ENCODE measurements at places on chromosomes 16 and 17.

GRCh38 chr16:77998350-77999023, 23.9 kb upstream of the CLEC3A start:
- DNase-seq: no peak

GRCh38 chr17:19664136-19664820, 15.7 kb downstream of the ALDH3A2 start:
- DNase-seq: no peak

- DNase-seq: no peak
Observed at GRCh38 chr17:40540448-40540847, 24.8 kb downstream of the CCR7 start.

GRCh38 chr16:30378236-30379157, 3.9 kb downstream of the SEPTIN1 start:
- peak; percentile 92 for DNase-seq

DNA sequence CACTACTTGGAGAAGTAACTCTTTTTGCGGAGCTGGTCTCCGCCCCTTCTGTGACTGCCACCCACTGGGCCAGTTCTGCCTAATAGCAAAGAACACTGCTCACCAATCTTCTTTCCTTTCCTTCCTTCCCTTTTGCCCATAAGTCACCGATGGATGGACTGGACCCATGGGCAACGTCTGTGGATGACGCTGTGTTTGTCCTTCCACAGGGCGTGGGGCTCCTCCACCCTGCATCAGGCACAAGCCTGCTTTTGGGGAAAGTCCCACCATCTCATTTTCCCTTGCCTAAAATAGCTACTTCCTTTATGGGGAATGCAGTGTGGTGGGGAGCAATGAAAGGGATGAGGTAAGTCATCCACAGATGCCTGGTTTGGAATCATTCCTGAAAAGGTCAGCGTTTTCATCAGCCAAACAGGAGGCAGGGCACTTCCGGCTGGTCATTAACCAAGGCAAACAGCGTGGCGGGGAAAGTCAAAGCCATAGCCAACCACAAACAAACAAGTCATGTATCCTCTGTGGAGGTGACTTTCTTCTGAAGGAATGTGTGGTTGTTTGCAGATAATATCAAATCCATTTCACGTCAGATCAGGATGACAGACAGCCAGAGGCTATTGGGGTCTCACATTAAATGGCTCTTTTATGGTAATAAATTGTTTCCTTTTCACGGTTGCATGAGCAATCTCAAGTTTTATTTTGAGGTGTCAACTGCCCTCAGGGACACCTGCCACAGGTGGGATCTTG, 30.7 kb upstream of the MED9 start:
- no peak for DNase-seq

DNA sequence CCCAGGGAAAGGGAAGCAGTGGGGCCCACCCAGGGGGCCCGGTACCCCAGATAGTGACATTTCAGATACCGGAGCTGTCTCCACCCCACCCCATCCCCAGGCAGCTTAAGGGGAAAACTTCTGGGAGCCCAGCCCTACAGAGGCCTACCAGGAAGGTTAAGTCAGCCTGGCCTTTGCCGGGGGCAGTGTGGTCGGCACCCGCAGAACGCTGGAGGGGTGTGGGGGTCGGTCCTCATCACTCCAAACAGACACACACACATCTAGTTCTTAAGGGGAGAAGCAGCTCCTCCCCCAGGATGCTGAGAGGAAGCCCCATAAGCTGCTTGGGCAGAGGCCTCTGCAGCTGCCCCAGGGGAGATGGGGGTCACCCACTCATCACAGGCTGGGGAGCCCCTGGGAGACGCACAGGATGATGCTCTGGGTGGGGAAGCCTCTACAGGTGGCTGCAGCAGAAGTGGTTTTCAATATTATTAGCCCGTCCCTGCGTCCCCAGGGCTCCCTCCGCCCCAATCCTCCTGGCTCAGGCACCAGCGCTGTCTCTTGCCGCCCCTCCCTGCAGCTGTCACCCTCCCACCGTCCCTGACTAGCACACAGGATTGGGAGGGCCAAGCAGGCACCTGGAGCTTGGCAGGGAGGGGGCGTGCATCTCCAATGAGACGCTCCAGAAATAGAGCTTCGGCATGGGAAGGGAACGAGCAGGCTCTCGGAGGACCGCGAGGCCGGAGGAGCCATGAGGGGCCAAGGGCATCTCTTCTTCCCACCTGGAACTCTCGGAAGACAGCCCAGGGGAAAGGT, 1.4 kb upstream of the ABR start:
- DNase-seq: no peak

GRCh38 chr17:39186481-39187002, 10.9 kb downstream of the CACNB1 start:
- DNase-seq: no peak

GRCh38 chr17:42386777-42387657, 1.2 kb downstream of the STAT3 start:
- DNase-seq: no peak

GRCh38 chr16:80841231-80841630, 36.8 kb upstream of the CDYL2 start:
- no peak for DNase-seq

- DNase-seq: no peak
Observed at GRCh38 chr17:48457080-48457836, 27.2 kb upstream of the SKAP1 start.

DNA sequence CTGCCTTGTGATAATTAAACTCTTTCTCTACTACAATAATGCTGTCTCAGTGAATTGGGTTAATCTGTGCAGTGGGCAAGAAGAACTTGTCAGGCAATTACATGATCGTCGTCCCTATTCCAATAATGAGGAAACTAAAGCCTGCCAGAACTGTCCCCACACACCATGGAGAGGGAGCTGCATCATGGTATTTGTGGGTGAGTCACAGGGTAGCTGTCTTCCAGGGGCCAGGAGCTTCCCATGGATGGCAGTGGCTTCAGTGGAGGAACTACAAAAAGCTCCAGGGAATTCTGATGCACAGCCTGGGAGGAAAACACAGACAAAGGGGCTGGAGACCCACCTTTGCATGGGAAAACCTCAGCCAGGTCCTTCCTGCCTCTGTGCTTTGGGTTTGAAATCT, 83.3 kb upstream of the C16orf82 start:
- DNase-seq: no peak

- no peak for DNase-seq
Observed at GRCh38 chr17:9271989-9272388, 250.7 kb downstream of the NTN1 start.

GRCh38 chr16:8137606-8138005, 452.7 kb downstream of the TMEM114 start:
- no peak for DNase-seq

GRCh38 chr17:39700148-39700987, 504 bp downstream of the ERBB2 start:
- DNase-seq: no peak

GRCh38 chr17:79834565-79835469, 4.4 kb downstream of the CBX4 start:
- no peak for DNase-seq

DNA sequence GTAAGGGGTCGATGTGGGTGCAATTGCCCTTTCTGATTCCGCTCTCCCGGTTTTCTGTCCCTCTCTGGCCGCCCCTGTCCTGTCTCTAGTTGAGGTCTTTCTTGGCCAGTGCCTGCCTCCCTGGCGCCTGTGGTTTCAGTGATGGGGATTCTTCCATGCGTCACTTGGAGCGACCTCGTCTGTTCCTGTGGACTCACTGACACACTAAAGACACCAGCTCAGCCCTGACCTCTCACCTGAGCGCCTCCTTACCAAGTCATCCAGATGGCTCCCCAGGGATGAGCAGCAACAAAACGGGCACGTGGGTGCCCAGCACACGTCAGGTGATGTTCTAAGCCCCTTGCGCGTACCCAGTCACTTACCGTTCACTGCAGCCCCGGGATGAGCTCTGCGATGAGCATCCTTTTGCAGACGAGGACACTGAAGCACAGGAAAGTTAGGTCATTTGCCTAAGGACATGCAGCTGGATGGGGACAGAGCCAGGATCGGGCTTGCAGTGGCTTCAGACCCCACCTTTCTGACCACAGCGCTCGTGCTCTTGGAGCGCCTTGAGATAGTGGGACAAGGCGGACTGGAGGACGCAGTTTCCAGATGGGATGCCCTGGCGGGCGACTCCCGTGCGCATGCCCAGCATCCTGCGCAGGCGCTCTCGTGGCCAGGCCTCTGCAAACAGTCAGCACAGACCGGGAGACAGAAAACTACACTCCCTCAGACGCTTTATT, 11.5 kb upstream of the LGALS3BP start:
- no peak for DNase-seq

GRCh38 chr16:30528799-30529457, 2.6 kb upstream of the ZNF768 start:
- DNase-seq: no peak

Data from NCI-H446 treated with DMSO at 0.1 percent for 48 hours (cell line).